ENCODE measurements at places on chromosomes 5 and 9. TPM values are rescaled to one million over a fixed set of nuclear protein-coding genes. Genes with fewer than 3 reads are reported as not detected.

- no peak for DNase-seq
Measured at GRCh38 chr5:119583684-119584083, 45.7 kb upstream of the FAM170A start.

DNA sequence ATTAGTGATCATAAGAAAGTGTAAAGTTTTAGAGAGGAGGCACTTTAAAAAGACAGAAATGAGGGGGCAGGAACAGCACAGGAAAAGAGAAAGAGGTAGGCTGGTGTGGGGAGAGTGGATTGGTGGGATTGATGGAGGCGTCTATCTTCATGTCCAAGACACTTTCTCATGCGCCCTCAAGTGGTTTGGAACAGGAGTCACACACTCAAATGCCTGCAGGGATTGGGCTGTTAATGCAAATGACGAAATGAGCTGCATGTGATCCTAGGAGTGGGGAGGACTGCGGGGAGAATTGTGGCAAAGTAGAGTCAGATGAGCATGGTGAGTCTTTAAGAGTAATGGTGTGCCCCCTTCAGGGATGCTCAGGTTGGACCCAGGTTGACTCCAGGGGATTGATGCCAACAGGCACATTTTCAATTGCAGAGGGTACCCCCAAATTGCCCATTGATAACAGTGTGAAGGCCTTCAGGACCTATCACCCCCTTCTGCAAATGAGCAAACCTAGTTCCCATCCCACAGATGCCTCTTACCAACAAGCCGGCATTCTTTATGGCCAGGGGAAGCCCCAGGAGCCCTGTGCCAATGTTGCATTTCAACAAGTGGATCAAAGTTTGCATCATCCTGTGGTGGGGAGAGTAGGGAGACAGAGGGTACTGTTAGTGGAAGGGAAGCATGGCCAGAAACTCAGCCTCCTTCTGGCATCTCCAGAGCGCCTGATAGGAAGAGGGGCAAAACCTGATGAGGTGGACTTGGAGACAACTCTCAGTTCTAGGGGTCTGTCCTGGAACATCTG lies 5.3 kb downstream of the SLC36A3 start:
- no peak for DNase-seq

GRCh38 chr9:99109522-99109921 lies 4.6 kb downstream of the TGFBR1 start:
- no peak for DNase-seq

- no peak for DNase-seq
Measured at GRCh38 chr9:89935115-89935514, 330.3 kb downstream of the GADD45G start.

- DNase-seq, result no peak
Measured at GRCh38 chr5:112653638-112654205, 84.0 kb upstream of the APC start.

The HMMR gene
- 1.9 TPM for total RNA-seq

DNA sequence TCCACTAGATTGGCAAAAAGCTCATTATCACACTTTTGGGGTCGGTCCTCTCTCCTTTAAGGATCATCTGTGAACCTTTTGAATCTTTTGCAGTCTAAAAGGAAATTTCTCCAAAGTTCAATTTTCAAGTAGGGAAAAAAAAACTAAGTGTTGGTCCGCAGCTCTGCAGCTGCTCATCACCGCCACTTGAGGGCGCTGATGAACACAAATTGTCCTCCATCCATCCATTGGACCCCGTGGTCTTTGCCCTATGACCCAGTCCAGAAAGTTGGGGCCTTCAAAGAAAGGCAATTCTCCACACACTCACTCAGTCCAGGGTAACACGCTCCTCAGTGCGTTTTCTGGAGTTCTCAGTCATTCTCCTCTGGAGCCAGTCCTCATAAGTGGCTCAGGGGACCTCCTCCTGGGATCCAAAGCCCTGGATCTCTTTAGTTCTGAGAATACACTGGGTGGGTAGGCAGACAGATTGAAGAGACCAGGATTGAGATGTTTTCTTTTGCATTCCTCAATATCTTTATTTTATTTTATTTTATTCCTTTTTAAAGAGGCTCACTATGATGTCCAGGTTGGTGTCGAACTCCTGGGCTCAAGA lies 63.6 kb upstream of the SLC28A3 start:
- no peak for DNase-seq

- no peak for DNase-seq
Measured at GRCh38 chr5:43601454-43602260, 1.3 kb upstream of the NNT start.

The SPATA31D4 gene
- not detected for total RNA-seq

- no peak for DNase-seq
Measured at GRCh38 chr9:133468374-133468773, 8.6 kb downstream of the CACFD1 start.

DNA sequence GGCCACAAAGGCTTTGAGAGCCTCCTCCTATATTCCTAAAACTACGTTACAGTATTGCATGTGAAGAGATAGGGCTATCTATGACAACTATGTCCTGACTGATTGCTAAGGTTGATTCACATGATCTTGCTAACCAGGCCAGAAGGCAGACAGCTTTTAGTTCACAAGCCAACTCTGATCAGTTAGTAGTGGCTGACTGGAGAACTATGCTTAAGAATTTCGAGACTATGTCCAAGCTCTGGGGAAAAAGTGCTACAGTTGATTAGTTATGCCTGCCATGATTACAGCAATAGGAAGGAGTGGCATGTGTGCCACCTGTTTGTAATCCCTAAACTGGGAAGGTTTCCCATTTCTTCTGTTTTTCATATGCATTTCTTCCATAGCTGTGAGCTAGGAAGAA lies 223.4 kb downstream of the DOCK8 start:
- no peak for DNase-seq

Data from lower lobe of right lung (tissue), 2 donors.